ENCODE measurements at places on chromosomes 1 and 21.
A peak's percentile ranks its signal among the peaks of the same experiment; 100 is the strongest.

DNA sequence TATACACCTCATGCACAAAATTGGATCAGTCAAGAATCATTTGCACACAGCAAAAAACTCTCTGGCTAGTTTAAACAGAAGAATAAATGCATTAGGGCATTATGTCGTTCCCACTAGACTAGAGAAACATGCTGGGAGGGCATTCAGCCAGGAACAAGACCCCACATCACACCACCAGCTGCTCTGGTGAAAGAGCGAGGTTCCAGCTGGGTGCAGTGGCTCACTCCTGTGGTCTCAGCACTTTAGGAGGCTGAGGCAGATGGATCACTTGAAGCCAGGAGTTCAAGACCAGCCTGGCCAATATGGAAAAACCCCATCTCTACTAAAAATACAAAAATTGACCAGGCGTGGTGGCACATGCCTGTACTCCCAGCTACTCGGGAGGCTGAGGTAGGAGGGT is 52.1 kb upstream of the BACE2 start:
- DNase-seq, result no peak

DNA sequence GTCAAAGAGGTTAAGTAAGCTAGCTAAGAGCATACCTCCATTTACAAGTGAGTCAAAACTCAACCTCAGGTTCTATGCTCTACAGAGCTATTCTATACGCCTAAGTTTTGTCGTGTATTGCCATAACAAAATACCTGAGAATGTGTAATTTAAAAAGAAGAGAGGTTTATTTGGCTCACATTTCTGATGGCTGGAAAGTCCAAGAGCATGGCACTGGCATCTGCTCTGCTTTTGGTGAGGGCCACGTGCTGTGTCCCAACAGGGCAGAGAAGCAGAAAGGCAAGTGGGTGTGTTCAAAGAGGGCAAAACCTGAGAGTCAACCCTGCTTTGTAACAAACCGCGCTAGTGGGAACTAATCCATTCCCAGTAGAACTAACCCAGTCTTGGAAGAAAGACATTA is 60.9 kb upstream of the POU2F1 start:
- no peak for DNase-seq

DNA sequence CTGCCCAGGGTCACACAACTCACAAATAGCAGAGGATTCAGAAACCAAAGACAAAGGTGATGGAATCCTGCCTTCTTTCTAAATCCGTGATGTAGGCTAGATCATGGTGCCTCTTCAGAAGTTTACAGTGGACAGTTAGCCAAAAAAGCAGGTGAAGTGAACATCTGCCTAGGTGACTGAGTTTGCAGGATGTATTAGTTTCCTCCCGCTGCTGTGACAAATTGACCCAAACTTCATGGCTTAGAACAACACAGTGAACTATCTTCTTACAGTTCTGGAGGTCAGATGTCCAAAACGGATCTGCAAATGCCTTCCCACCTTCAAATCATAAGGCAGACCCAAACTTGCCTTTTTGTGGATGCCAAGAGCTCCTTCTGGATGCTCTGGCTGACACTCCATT is 3.2 kb upstream of the TMEM51 start:
- DNase-seq, result no peak

DNA sequence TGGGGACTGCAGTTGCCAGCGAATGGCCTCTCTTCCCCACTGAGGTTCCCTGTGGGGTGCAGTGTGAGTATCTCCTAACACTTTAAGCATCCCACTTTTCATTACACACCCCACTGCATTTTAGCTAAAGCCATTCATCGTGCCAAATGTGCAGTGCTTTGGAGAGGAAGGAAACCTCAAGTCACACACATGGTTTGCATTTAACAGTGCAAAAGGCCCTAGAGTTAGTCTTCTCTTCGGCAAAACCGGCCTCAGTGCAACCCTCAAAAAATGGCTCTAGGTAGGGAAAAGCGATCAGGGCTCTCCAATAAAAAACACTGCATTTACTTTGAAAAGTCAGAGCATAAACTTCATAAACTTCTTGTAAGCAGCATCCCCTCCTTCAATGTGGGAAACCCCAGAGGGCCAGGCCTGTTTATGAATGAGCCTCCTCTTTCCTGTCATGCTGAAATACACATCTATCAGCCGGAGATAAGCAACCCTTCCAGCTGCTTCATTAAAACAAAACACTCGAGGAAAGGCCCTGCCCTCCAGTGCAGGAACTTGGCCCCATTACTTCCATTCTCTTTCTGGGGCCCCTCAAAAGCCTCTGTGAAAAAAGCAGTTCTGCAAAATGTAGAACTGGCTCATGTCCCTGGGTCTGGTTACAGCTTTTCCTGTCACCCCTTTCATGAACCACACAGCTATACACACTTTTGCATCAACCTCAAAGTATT is 184.0 kb downstream of the CDC7 start:
- peak; percentile 63 for DNase-seq

GRCh38 chr1:101295209-101295608 is 58.4 kb downstream of the S1PR1 start:
- DNase-seq, result no peak

DNA sequence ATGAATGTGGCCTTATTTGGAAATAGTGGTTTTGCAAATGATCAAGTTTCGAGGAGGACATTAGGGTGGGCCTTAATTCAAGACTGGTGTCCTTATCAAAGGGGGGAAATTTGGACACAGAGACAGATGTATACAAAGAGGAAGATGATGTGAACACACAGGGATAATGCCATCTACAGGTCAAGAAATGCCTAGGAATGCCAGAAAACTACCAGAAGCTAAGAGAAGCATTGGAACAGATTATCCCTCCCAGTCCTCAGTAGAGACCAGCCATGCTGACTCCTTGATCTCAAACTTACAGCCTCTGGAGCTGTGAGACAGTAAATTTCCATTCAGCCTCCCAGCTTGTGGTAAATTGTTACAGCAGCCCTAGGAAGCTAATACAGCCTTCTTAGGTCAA is 151.4 kb downstream of the PTGER3 start:
- peak; percentile 6 for DNase-seq

DNA sequence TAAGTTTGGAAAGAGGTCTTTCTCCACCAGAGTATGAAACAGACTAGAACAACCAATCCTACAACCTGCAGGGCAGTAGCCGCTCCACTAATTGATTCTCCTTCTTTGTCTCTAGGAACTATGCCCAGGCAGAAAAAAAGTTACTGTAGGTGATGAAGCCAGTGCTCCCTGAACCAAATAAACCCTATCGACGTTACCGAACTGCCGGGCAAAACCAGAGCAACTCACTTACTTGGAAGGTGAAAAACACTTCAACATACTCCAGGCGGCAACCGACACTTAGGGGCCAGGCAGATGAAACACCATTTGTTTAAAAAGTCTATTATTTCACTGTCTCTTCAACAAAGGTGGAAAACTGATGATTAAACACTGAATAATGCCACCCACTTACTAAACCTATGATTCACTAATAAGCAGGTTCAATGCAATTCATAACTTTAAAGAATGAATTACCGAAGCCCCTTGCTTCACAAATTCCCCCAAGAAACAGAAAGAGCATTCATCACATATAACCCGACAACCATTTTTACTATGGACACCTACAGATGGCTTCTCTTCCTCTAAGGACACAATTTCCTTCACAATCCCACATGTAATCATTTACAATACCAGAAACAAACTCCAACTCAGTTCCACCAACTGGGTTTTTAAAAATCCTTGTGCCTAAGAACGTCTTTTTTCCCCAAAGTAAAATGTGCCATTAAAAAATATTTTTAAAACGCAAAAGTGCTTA is 1.6 kb downstream of the NRIP1 start:
- DNase-seq, result peak; percentile 30

DNA sequence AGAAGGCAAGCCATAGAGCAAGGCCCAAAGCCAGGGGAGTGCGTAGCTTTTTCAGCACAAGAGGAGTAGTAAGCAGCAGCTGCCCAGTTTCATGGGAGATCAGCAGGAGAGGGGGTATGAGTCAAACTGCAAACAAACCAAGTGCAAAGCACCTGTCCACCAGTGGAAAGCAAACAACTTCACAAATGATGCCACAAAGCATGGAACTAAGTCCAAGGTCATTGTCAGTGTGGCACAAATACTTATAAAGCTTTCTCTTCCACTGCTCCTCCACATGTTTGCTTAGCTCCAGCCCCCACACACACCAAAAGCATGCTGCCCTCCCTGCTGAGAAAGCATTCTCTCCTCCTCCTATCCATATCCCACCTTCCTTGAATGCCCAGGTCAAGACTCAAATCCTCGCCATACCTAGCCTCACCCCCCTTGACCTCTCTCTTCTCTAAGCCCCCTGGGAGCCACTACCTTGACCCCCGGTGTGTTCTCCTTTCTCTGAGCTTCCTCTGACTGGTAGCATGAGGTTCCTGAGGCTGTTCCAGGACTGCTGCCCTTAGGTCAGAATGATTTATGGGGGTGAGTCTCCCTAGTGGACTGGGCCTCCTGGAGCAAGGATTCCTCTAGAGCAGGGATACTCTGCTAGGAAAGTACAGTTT is 70.4 kb downstream of the DMAP1 start:
- DNase-seq, result no peak

DNA sequence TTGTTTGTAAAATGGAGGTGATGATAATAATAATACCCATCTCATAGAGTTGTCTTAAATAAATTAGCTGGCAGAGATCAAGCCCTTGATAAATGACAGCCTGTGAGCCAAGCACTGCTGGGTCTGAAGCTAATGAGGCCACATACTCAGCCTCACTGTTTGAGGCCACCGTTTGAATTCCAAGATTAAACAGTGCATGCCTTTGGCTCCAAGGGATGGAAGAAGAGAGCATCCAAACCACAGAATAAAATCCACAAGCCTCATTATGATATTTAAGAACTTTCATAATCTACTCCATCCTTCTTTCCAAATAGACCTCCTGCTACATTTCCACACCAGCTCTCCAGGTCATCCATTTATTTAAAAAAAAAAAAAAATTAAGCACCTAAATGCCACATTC is 29.0 kb downstream of the TGFBR3 start:
- DNase-seq, result peak; percentile 38

DNA sequence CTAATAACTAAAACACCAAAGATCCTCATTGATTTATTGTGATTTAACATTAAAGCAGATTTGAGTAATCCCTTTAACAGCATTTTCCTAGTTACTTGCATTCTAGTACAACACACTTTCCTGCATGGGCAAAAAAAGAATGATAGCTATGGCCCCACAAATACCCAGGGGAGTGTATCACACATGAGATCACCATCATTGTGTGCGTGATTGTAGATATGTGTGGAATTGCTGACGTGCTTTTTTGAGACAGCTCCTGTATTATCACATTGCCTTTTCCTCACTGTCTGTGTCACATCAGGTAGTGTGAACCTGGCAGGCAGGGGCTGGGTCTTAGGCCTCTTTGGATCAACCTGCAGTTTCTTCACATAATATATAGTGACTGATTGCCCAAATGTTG is 48.5 kb upstream of the SAMD13 start:
- DNase-seq, result peak; percentile 70

- peak; percentile 29 for DNase-seq
Measured at GRCh38 chr1:74470936-74471335, 41.5 kb downstream of the LRRC53 start.

DNA sequence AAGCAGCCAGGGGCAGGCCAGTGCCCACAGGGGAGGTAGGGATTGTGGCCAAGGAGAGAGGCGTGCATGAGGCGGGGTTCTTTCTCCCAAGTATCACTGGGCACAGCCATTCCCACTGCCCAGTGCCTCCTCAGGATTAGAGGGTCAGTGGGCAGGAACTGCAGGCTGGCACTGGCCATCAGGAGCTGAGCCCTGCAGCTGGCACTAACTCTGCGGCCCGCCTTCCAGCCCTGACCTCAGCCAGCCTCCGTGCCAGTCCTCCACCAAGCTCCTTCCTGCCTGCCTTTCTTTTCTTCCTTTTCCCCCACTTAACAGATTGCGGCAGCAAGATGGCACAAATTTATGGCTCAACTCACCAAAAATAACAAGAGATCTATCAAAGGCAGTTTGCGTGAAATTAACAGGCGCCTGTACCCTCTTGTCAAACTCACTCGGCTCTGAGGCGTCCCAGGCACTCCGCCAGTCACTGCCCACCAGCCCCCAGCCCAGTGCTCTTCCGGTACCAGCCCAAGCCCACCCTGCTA is 11.1 kb downstream of the ADGRB2 start:
- DNase-seq, result no peak

DNA sequence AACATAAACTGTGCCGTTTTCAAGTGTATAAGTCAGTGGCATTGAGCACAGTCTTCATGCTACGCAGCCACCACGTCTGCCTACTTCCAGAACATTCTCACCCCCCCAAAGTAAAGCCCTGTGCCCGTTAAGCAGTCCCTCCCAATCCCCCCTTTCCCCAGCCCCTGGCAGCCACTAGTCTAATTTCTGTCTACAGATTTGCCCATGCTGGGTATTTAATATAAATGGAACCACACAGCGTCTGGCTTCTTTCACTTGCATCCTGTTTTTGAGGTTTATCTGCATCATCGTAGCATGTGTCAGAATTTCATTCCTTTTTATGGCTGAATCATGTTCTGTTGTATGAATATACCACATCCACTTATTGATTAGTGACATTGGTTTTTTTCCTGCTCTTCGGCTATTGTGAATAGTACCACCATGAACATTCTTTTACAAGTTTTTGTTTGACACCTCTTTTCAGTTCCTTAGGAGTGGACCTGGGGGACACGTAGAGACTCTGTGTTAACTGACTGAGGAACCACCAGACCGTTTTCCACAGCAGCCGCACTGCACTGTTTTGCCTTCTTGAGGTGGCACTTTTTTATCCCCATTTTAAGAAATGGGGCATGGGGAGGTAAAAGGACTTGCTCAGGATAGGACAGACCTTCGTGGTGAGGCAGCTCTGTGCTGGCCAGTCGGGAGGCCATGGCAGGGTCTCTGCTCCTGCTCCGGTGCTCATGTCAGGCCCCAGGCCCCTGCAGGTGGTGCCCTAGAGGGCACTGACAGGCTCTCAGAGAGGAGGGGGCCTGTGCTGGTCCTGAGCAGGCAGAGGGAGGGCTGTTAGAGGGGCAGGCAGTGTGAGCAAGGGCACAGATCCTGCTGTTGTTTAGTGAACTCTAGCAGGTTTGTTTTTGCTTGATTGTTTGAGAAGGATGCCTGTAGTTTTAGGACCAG is 123.8 kb downstream of the PCBP3 start:
- DNase-seq, result peak; percentile 74

- DNase-seq, result peak; percentile 86
Measured at GRCh38 chr1:44733365-44733764, 2.4 kb upstream of the RNU5D-1 start.

- DNase-seq, result no peak
Measured at GRCh38 chr1:228984646-228985631, 249.7 kb downstream of the RHOU start.

GRCh38 chr1:157335056-157335455 is 196.9 kb upstream of the ETV3 start:
- DNase-seq, result no peak

GRCh38 chr1:158329733-158330132 is 1.6 kb downstream of the CD1B start:
- DNase-seq, result no peak

GRCh38 chr21:29056005-29056404 is 17.4 kb downstream of the CCT8 start:
- no peak for DNase-seq

- peak; percentile 11 for DNase-seq
Measured at GRCh38 chr21:45534636-45535331, 7.5 kb downstream of the SLC19A1 start.

Data from fibroblast of skin of right biceps (primary cell).